Lower lobe of right lung (tissue), 2 donors: ENCODE measurements at places on chromosomes 16 and 17. TPM values are rescaled to one million over a fixed set of nuclear protein-coding genes. Genes with fewer than 3 reads are reported as not detected.
A peak's percentile ranks its signal among the peaks of the same experiment; 100 is the strongest.

Gene RNF227
- total RNA-seq, result 7.5 TPM

Gene PTX4
- not detected for total RNA-seq

Gene ADGRG3
- 7.7 TPM for total RNA-seq

Gene SECTM1
- 44.5 TPM for total RNA-seq

Gene SLC5A10
- total RNA-seq, result not detected

GRCh38 chr16:47045023-47045422, 71.5 kb upstream of the DNAJA2 start:
- no peaks in the 10 kb centered on the region for H3K27me3 ChIP-seq
- H3K27ac ChIP-seq, result no peak overlapping the region
- no peak overlapping the region for H3K4me3 ChIP-seq
- H3K36me3 ChIP-seq, result no peaks in the 10 kb centered on the region
- no peaks in the 10 kb centered on the region for H3K4me1 ChIP-seq

DNA sequence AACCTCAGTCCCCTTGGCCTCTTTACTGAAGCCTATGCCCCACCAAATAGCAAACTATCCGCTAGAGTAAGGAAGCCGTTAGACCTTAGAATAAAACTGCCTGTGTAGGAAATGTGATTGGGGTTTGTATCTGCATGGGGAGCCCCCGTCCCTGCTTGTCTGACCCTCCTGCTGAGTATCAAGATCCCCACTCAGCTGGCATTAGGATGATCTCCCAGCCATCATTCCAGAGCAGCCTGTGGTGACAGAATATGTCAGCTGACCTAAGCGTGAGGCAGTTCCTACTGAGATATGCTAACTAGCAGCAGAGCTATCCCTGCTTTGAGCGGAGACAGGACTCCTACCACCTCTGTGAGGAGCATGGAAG, 645 bp upstream of the GFOD2 start:
- H3K4me3 ChIP-seq, result peak overlapping the region; percentile 96
- peaks cover 15% of the 10 kb centered on the region for H3K36me3 ChIP-seq
- DNase-seq, result no peak
- peak overlapping the region; percentile 86 for H3K27ac ChIP-seq

- H3K36me3 ChIP-seq, result no peaks in the 10 kb centered on the region
- peaks cover 43% of the 10 kb centered on the region for H3K4me1 ChIP-seq
- no peaks in the 10 kb centered on the region for H3K27me3 ChIP-seq
- peak overlapping the region; percentile 18 for H3K27ac ChIP-seq
- DNase-seq, result no peak
These were observed 12.7 kb upstream of the SPNS2 start for GRCh38 chr17:4485676-4486646.
